ENCODE measurements at places on chromosomes 12 and 14. TPM values are rescaled to one million over a fixed set of nuclear protein-coding genes. Genes with fewer than 3 reads are reported as not detected.
A peak's percentile ranks its signal among the peaks of the same experiment; 100 is the strongest.

TMEM233 gene
- total RNA-seq, result not detected

TMTC1 gene
- not detected for total RNA-seq

PSEN1 gene
- 47.4 TPM for total RNA-seq

DNA sequence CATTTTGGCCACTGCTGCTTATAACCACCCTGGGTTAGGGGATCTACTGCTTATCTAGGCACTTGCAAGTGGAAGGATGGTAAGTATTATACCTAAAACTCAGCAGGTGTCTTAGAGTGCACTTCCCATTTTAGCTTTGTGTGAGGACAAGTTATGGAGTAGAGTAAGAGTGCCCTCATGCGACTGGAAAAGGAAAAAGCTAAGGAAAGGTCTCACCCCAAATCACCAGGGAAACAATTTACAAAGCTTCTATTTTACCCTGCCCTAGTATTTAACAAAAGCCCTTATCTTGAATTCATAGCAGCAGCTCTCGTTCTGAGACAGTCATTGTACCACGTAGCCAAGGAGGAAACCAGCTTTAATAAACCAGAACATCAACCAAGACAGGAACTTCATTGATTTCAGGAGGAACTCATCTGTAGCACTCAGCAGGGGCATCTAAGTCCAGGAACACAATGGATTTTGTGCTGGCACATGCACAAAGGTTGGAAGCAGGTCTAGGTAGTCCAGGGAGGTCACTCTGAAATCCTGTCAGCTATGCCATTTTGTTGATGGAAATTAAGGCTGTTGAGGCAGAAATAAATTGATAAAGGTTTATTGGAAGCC, 2.9 kb downstream of the RDH12 start:
- no peak overlapping the region for H3K27ac ChIP-seq
- H3K36me3 ChIP-seq, result no peaks in the 10 kb centered on the region
- H3K4me1 ChIP-seq, result no peaks in the 10 kb centered on the region
- no peaks in the 10 kb centered on the region for H3K27me3 ChIP-seq
- peak; percentile 51 for DNase-seq

DNA sequence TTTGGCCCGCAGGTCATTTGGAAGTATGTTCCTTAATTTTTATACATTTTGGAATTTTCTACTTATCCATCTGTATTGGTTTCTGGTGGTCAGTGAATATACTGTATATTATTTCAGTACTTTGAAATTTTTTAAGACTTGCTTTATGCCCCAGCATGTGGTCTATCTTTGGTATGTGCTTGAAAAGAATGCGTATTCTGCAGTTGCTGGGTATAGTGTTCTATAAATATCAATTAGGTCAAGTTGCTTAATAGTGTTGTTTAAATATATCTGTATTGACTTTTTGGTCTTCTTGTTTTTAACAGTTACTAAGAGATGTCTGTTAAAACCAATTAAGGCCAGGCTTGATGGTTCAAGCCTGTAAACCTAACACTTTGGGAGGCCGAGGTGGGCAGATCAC, 21.7 kb upstream of the SIX1 start:
- no peak overlapping the region for H3K4me3 ChIP-seq
- H3K27me3 ChIP-seq, result no peaks in the 10 kb centered on the region
- H3K27ac ChIP-seq, result no peak overlapping the region
- no peaks in the 10 kb centered on the region for H3K4me1 ChIP-seq
- H3K36me3 ChIP-seq, result no peaks in the 10 kb centered on the region

SDR9C7 gene
- total RNA-seq, result not detected

GRCh38 chr12:121926874-121927706, 8.7 kb downstream of the CFAP251 start:
- H3K27ac ChIP-seq, result no peak overlapping the region
- no peaks in the 10 kb centered on the region for H3K4me1 ChIP-seq
- no peaks in the 10 kb centered on the region for H3K27me3 ChIP-seq
- no peaks in the 10 kb centered on the region for H3K36me3 ChIP-seq
- no peak for DNase-seq
- H3K4me3 ChIP-seq, result no peak overlapping the region

CACNA1C gene
- total RNA-seq, result 0.08 TPM

SINHCAF gene
- 98.5 TPM for total RNA-seq

DNA sequence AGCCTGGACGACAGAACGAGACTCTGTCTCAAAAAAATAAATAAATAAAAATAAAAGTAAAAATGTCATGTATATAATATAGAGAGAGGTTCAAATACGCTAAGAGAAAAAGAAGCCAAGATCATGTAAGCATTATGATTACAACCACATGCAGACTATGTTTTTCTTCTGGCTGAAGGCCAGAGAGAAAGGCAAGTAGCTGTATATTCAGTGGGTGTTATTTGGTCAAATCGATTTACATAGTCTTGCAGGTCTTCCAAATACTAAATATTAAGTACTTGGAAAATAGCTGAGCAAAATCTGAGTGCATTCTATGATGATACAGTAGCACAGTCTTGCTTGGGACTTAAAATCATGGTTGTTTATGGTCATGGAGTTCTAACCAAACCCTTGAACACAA, 758.0 kb downstream of the DIO2 start:
- H3K36me3 ChIP-seq, result no peaks in the 10 kb centered on the region
- H3K27ac ChIP-seq, result no peak overlapping the region
- no peak overlapping the region for H3K4me3 ChIP-seq
- no peaks in the 10 kb centered on the region for H3K27me3 ChIP-seq
- DNase-seq, result no peak

DNA sequence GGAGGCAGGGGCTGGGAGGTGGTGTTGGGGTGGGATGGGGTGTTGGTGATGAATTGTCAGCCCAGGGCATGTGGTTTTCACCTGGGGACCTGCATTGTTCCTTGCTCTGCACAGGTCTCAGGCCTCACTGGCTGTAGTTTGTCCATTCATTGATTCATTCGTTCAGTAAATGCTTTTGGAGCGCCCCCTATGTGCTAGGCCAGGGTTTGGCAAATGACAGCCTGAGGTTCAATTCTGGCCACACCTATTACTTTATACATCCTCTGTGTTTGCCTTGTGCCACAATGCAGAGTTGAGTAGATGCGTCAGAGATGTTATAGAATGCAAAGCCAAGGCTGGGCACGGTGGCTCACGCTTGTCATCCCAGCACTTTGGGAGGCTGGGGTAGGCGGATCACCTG, 4.7 kb downstream of the ADCK1 start:
- no peak for DNase-seq
- peaks cover 7% of the 10 kb centered on the region for H3K4me1 ChIP-seq
- no peaks in the 10 kb centered on the region for H3K36me3 ChIP-seq

DCD gene
- total RNA-seq, result not detected

GRCh38 chr12:126243814-126244440, 1178.7 kb downstream of the AACS start:
- no peak for DNase-seq
- no peak overlapping the region for H3K4me3 ChIP-seq
- H3K27me3 ChIP-seq, result no peaks in the 10 kb centered on the region
- no peaks in the 10 kb centered on the region for H3K36me3 ChIP-seq

FOXG1 gene
- total RNA-seq, result not detected

- no peak overlapping the region for H3K27ac ChIP-seq
These were observed 131.3 kb downstream of the SLC5A8 start for GRCh38 chr12:101078536-101079285.

DNA sequence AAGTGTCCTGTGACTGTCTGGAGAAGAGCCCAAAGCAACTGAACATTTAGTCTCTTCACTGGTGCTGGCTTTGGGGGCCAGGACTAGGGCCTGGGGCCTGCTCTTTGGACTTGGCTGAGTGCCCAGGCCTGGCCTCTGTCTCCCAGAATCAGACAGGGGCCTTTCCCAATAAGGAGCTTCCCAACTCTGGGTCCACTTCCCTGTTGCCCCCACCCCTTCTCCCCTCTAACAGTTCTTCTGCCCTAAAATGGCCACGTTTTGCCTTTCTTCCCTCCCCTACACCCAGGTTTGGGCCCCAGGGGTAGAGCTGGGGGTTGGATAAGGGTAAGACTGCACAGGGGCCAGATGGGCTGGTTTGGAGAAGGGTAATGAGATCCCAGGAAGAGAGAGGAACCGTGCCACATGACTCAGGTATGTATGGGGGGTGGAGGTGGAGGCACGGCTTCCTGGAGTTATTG, 10.0 kb upstream of the ITGA5 start:
- no peak overlapping the region for H3K27ac ChIP-seq
- no peak overlapping the region for H3K4me3 ChIP-seq
- DNase-seq, result no peak
- no peaks in the 10 kb centered on the region for H3K36me3 ChIP-seq
- peaks cover 45% of the 10 kb centered on the region for H3K4me1 ChIP-seq

GRCh38 chr12:55065535-55065934, 45.8 kb downstream of the NEUROD4 start:
- H3K36me3 ChIP-seq, result no peaks in the 10 kb centered on the region
- H3K4me1 ChIP-seq, result no peaks in the 10 kb centered on the region
- H3K4me3 ChIP-seq, result no peak overlapping the region
- no peak overlapping the region for H3K27ac ChIP-seq

DNA sequence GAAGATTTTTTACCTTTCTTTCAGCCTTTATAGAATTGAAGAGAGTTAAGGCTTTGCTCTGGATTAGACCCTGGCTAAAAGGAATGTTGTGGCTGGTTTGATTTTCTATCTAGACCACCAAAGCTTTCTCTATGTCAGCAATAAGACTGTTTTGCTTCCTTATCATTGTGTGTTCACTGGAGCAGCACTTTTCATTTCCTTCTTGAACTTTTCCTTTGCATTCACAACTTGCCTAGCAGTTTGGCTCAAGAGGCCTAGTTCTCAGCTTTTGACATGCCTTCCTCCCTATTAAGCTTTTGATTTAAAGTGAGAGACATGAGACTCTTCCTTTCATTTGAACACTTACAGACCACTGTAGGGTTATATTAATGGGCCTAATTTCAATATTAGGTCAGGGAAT, 64.1 kb upstream of the USP15 start:
- H3K4me3 ChIP-seq, result no peak overlapping the region
- H3K27me3 ChIP-seq, result peaks cover 4% of the 10 kb centered on the region
- no peak for DNase-seq
- no peaks in the 10 kb centered on the region for H3K36me3 ChIP-seq

DNA sequence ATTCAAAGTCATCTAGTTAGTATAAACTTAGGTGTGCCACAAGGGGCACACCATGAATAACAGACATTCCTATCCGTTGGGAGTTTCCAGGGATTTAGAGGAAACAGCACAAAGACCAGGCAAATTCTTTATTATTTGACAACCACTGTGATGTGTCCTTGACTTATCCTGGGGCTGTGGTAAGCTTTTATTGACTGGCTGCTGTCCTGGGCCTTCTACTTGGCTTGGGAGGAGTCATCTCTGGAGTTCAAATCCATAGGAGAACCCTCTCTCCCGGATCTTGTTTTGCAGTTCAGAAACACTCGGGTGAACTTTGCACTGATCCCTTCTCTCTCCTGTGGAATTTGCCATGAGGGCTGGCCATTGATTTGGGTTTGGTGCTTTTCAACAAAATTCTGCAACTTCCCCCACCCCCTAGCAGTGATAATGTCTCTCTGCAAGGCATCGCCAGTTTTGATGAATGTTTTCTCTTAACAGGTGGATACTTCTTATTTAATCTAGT, 136.3 kb downstream of the ADCK1 start:
- no peak overlapping the region for H3K27ac ChIP-seq
- H3K36me3 ChIP-seq, result no peaks in the 10 kb centered on the region
- no peaks in the 10 kb centered on the region for H3K4me1 ChIP-seq
- H3K4me3 ChIP-seq, result no peak overlapping the region
- no peaks in the 10 kb centered on the region for H3K27me3 ChIP-seq

TAS2R9 gene
- not detected for total RNA-seq

RNASE12 gene
- total RNA-seq, result not detected

DNA sequence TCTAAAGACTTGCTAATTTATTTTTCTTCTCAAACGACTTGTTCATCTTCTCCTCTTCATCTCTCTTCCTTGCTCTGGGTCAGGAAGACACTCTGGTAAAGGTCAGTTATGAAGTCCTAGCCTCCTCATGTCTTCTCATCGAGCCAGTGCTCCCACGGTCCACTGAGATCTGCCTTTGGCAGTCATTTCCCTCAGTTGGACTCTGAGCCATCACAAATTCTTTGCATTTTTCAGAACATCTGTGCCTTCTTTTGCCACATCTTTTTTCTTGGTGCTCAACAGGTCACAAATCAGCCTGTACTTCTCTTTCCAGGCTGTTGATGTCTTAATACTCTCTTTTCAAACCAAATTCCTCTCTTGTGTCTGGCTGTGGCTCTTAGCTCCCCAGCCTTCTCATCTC, 49.7 kb downstream of the IGF1 start:
- H3K4me1 ChIP-seq, result no peaks in the 10 kb centered on the region
- no peaks in the 10 kb centered on the region for H3K36me3 ChIP-seq
- no peak overlapping the region for H3K27ac ChIP-seq
- H3K27me3 ChIP-seq, result no peaks in the 10 kb centered on the region
- H3K4me3 ChIP-seq, result no peak overlapping the region
- no peak for DNase-seq

Measured in CD4-positive, alpha-beta memory T cell (primary cell).